Occipital lobe (tissue), 3 donors: ENCODE measurements at places on chromosomes 6 and 20. TPM values are rescaled to one million over a fixed set of nuclear protein-coding genes. Genes with fewer than 3 reads are reported as not detected.

Gene CLIC1
- total RNA-seq, result 35.2 TPM

Gene CDSN
- total RNA-seq, result not detected

Gene EMILIN3
- total RNA-seq, result 3.1 TPM

Gene SRSF12
- 34.9 TPM for total RNA-seq

Gene MGME1
- 8.4 TPM for total RNA-seq

- DNase-seq, result no peak
Measured at GRCh38 chr20:25992146-25992545, 295.5 kb upstream of the ZNF337 start.

GRCh38 chr6:142384519-142385254, 82.9 kb downstream of the ADGRG6 start:
- DNase-seq, result no peak

GRCh38 chr6:9657994-9658393, 756.9 kb downstream of the TFAP2A start:
- no peak for DNase-seq

DNA sequence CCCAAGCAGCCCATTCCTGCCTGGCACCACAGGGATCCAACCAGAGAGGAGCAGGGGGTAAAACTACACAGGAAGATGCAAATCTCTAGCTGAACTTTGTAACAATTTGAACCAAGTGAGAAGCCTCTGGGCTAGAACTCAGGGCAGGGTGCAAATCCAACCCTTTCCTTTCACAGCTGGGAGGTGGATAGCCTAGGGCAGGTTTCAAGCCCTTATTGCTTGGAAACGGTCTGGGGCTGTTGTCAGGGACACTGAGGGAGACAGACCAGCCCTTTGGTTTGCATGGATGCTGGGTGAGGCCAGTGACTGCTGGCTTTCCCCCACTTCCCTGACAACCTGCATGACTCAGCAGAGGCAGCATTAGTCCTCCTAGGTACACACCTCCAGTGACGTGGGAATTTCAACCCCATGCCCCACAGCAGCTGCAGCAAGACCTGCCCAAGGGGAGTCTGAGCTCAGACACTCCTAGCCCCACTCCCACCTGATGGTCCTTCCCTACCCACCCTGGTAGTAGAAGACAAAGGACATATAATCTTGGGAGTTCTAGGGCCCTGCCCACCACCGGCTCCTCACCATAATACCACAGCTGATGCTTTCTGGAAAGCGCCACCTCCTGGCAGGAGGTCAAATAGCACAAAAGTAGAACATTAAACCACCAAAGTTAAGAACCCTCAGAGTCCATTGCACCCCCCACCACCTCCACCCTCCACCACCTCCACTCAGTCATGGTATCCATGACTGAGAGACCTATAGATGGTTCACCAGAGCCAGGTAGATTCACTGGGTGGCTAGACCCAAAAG, 797.7 kb upstream of the MAN1A1 start:
- no peak for DNase-seq

DNA sequence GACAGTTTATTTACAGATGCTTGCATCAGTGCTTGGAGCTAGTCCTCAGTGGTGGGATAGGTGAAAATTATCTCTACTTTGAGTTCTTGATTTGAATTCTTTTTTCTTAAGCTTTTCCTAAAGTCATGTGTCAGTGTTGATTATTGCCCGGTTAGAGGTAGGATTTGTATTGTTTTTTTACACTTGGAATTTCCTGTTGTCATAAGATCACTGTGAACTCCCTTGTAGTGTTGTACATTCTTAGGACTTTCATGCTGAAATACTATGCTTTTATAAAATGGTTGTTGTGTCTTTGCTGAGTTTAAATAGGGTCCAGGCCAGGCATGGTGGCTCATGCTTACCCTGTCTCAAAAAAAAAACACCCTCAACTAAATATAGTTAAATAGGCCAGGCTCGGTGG, 20.3 kb downstream of the ASXL1 start:
- no peak for DNase-seq

DNA sequence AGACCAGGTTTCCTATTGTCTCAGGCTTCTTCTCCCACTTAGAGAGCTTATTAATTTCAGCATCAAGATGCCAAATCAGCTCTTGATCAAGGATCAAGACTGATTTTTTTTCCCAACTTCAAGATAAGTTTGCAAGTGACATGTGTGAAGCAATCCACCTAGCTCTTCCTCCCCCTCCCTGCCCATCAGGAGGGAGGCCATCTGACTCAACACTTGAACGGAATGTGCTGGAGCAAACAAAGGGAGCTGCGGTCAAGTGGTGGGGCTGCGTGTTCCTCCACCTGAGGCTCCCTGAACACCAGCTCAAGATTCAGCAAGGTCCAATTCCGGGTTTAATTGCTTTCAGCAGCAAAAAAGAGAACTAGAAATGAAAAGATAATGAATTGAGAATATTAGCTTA, 38.7 kb downstream of the TTI1 start:
- DNase-seq, result no peak

DNA sequence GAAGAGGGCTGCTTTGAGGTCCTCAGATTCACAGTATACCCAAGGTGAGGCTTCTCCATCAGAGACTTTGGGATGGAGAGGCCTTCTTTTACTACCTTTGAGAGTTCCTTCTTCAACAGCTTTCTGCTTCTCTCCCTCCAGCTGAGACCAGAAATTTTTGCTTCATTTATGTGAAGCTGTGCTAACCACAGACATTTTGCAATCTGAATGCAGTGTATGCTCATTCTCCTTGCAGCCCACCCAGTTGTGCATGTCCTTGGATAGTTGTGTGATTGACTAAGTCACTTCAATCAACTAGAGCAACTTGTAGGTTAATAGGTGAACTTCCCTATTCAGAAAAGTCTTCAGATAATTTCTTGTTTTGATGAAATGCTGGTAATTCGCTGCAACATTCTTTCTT, 20.1 kb downstream of the DCBLD1 start:
- no peak for DNase-seq

DNA sequence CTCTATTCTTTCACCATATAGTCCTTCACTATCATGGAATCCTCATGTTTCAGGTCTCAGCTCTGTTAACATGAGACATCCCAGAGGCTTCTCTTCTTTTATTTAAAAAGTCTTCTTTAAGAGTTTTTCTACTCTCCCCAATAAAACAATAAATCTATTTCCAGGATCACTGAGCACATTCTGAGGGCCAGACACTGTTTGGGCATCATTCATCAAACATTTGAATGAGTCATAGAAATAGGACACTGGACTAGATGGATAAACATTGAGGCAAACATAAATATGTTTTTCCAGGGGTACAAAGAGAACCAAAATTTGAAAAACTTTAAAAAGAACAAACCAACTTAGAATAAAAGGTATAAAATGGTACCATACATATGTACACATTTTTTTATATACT, 554.4 kb downstream of the KIF16B start:
- DNase-seq, result no peak

GRCh38 chr20:46520976-46521579, 7.7 kb upstream of the ZNF334 start:
- DNase-seq, result no peak

- no peak for DNase-seq
Measured at GRCh38 chr6:33114406-33114805, 38.6 kb downstream of the HLA-DPB1 start.

- no peak for DNase-seq
Measured at GRCh38 chr6:138541823-138542481, 42.7 kb upstream of the NHSL1 start.

GRCh38 chr20:10490706-10491105, 55.6 kb downstream of the SLX4IP start:
- no peak for DNase-seq
